Stimulated activated CD4-positive, alpha-beta T cell treated with anti-CD3 and anti-CD28 coated beads, Interleukin-1b, Interleukin-23, amount 100 ng/mL, for 1 hour (primary cell): ENCODE measurements at places on chromosomes 5 and 9.

- DNase-seq, result no peak
These were observed 163.1 kb downstream of the ESM1 start for GRCh38 chr5:54822324-54822687.

DNA sequence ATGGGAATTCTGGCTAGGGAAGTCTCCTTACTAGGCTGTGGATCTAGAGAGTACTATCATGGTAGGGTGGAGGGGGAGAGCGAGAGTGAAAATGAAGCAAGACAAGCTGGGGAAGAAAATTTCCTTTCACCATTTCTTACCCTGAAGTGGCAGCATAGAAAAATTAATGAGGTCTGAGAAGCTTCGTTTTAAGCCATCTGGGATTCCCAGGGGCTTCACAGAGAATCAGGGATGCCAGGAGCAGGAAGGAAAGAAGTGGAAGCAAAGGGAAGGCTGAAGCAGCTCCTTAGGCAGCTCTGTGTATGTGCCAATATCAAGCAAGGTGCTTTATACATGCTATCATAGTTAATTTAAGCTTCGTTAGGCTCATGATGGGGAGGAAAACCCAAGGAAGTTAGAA lies 169.9 kb downstream of the ZSWIM6 start:
- DNase-seq, result no peak

DNA sequence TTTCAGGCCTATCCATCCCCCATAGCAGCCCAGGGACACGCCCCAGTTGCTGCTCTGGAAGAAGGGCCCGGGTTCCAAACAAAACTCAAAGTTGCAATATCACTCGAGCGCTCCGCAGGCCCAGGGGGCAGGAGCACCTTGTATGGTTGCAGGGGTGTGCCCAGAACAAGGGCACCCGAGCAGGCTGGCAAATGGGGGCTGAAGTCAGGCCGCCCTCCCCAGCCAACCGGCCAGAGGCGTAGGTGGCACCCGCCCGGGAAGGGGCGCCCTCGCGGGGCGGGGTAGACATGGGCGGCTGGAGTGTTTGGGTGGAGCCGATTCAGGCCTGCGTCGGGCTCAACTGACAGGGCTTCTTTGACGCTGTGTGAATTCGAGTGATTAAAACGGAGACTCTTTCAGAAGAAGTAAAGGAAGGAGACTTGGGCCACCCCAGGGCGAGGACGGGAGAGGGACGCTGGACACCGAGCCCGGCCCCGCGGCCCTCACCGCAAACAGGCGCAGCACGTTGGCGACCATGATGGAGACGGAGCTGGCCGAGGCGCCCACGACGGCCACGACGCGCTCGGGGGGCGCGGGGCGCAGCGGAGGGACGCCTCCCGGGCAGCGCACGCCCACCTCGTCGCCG lies 1.1 kb downstream of the GRM6 start:
- no peak for DNase-seq

- no peak for DNase-seq
These were observed 27.6 kb downstream of the SEMA4D start for GRCh38 chr9:89470224-89470839.
